ENCODE measurements at places on chromosomes 2 and 18.

GRCh38 chr2:145287736-145288135, 767.8 kb upstream of the ZEB2 start:
- no peak for DNase-seq

- no peak for DNase-seq
These were observed 154.2 kb upstream of the DLX2 start for GRCh38 chr2:172256886-172257285.

GRCh38 chr2:217913436-217913835, 89.4 kb downstream of the TNS1 start:
- DNase-seq, result no peak

DNA sequence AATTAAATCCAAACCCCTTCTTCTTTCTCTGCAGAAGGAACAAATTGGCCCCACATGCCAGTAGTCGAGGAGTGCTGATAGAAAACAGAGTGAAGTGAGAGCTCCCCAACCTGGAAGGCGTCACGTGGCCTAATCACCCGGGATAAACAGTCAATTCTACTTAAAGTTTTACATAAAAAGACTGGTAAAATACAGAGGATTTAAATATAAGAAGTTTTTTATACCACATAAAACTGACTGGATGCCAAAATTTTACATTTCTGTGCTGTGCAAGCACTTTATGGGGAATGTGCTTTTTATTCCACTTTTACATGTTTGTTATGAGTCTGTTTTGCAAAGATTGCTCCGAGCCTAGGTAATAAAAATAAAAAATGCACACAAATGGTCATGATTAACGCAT, 1586.8 kb upstream of the ACVR2A start:
- no peak for DNase-seq

DNA sequence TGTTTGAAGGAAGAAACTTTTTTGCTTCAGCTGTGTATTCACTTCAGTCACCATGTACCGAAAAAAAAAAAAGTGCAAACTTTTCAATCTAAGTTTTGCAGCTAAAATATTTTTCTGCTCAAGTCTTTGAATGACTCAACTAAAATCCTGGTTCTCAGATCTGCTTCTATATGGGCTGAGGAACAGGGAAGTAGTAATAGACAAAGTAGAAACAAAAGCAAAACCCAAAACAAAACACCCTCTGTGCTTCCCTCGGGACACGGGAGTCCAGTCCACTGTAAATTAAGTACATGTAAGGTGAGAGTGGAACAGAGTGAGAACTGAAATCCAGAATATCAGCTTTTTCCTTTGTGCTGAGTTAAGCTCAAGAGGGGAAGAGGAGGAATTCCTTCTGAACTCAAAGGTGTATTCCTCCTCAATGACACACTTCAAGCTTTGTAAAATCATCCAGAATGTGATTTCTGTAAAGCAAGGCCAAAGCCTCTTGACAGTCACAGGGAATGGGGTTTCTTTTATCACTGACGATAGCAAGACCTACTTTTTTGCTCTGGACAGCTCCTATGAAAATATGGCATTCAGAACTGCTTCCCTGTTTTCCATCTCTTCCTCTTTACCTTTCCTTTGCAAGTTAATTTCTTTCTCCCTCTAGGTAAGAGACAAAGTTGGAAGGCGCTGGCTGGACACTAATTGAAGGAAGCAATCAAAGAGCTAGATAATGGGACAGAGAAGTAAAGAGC, 433.5 kb upstream of the MMADHC start:
- no peak for DNase-seq

- no peak for DNase-seq
These were observed 93.8 kb upstream of the KCNH7 start for GRCh38 chr2:162932416-162932815.

GRCh38 chr2:7999683-8000476, 682.0 kb upstream of the ID2 start:
- DNase-seq, result no peak

GRCh38 chr2:68193787-68194372, 36.2 kb downstream of the PNO1 start:
- no peak for DNase-seq

- DNase-seq, result no peak
These were observed 393.4 kb downstream of the ALK start for GRCh38 chr2:29527947-29528346.

GRCh38 chr2:45864121-45864520, 212.6 kb downstream of the PRKCE start:
- no peak for DNase-seq

DNA sequence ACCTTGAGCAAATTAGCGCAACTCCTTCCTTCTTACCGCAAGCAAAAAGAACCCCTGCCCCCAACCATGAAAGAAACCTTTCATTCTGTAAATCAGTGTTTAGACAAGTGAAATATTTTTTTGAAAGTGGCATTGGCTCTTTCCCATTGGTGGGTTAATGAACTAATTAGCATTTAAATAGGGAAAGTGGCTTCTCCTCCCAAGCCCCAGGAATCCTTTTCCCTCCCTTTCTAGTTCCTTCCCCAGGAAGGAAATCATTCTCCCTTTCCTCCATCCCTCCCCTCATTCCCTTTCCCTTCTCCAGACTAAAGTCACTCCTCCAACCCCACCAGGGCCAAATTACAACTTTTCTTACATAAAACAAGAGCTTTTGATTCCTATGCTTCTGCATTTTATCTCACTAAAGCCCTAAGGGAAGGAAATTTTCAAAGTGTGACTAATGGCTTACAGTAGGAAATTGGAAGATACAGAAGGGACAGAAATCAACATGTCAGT, 22.9 kb upstream of the TYMS start:
- no peak for DNase-seq

- no peak for DNase-seq
These were observed 40.5 kb downstream of the PTPRM start for GRCh38 chr18:7607540-7608173.

- no peak for DNase-seq
These were observed 155.0 kb downstream of the TTC32 start for GRCh38 chr2:19746611-19747309.

- DNase-seq, result no peak
These were observed 1221.0 kb downstream of the SUCLG1 start for GRCh38 chr2:83238111-83238510.

DNA sequence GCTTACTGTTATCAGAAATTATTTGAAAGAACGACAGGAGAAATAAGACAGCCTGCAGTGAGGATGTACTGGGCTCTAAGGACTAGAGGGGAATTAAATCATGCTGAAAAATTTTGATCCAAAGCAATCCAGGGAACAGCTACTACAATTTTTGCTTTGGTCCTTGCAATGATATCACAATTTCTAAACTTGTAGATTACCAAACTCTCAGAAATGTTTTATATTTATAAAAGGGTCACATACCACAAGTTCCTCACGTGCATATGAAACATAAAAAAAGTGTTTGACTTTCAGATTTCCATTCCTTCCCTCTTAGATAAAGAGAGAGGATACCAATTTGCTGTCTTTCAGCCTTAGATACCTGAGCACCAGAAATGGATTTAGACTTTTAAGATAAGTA, 261.2 kb downstream of the STK39 start:
- DNase-seq, result no peak

DNA sequence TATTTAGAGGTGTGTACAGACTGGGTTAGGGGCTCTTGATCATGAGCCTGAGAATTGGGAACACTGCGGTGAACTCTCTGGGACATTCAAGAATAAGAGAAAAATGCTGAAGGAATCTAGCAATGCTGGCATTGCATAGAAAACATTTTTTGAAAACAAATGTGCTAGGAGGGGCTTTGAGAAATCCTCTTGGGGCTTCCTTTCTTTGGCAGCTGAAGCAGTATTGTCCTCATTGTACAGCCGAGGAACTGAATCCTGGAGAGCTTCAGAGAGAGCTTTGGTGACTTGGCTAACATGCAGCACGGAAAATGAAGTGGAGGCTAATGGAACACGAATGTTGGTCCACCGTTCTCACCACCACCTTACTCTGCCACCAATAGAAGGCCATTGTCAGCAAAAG, 107.3 kb upstream of the EFEMP1 start:
- no peak for DNase-seq

DNA sequence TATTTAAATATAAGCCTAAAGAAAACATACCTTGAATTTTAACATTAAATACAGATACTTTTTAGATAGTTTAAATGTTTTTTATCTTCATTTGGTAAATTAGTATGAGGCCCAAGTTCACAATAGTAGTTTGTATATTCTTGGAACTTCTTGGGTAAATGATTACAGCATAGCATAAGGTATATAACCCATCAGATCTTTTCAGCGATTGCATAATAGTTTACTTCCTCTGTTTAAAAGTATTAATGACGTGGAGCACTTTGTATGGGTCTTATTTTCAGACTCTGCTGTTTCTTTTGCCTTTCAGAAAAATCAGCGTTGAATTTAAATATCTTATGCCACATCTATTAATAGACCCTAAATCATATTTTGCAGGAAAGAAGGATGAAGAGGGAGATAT, 60.2 kb downstream of the CHRNA1 start:
- no peak for DNase-seq

- no peak for DNase-seq
These were observed 963 bp upstream of the MRPL44 start for GRCh38 chr2:223956300-223956699.

GRCh38 chr2:143345887-143346787, 216.9 kb downstream of the ARHGAP15 start:
- DNase-seq, result no peak

DNA sequence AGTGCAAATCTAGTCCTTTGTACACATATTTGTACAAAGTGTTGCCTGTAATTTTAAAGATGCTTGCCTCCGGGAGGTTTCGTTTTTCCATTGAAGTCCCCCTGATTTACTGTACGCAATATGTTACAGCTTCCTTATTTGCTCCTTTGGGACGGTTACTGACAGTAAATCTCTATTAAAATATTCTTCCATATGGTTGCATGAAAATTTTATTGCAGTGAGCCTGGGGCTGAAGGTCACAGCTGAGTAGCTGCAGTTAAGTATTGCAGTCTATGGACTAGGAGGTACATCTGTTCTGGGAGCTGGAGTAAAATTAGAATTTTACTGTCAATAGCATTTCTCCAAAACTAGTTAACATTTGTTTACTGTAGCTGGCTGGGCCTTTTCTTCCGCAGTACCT, 119.2 kb downstream of the ETAA1 start:
- DNase-seq, result no peak

- DNase-seq, result no peak
These were observed 26.8 kb downstream of the MAL start for GRCh38 chr2:95052307-95052706.

DNA sequence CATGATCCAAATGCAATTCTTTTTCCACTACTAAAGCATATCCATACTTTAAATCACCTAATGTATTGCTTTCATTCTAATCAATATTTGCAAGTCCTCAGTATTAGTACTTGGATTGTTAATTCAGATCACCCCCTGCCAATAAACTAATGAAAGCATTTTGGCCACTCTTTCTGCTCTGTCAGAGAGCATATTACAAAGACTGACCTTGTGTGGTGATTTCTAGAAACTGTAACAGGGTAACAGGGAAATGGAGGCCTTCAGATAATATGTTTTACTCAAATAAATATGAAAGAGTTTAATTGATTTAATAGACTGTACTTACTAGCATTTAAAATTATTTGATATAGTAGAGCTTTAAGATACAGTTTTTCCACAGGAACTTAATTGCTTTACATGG, 453.0 kb downstream of the KCNJ3 start:
- DNase-seq, result no peak

DNA sequence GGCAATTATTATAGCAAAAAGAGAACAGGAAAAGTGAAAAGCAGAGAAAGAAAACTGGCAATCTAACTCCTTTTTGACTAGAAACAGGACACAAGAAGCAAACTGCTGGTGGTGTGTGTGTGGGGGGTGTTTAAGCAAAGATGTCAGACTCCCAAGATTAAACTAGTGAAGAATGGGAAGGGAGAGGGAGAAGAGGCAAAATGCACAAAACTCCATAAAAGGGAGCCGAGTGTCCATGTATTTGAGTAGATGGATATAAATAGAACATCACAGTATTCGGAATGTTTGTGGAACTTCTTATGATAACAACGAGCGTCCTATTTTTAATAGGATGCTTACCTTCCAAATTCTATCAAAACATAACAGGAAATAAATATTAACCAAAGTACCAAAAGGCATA, 179.8 kb upstream of the TRIB2 start:
- no peak for DNase-seq

- no peak for DNase-seq
These were observed 44.7 kb downstream of the FAM210A start for GRCh38 chr18:13681701-13682100.

GRCh38 chr18:34787931-34788532, 77.9 kb downstream of the DTNA start:
- DNase-seq, result no peak

DNA sequence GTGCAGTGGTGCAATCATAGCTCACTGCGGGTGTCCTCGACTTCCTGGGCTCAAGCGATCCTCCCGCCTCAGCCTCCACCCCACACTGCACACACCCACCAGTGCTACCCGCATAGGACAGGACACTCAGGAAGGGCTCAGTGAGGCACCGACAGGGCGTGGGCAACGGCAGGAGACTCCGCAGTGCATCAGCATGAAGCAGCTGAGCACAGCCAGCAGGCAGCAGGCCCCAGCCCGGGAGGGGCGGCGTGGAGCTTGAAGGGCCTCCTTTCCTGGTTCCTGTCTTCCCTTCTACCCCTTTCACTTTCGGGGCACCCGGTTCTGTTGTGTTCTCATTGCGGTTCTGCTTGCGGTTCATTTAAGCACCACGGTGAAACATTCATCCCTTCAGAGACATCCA, 89.8 kb downstream of the ZNF516 start:
- no peak for DNase-seq

GRCh38 chr18:61643884-61644647, 248.7 kb downstream of the RNF152 start:
- DNase-seq, result no peak

GRCh38 chr18:31626409-31626808, 34.7 kb downstream of the TTR start:
- no peak for DNase-seq

GRCh38 chr2:48398285-48399002, 131.5 kb upstream of the STON1 start:
- DNase-seq, result no peak

DNA sequence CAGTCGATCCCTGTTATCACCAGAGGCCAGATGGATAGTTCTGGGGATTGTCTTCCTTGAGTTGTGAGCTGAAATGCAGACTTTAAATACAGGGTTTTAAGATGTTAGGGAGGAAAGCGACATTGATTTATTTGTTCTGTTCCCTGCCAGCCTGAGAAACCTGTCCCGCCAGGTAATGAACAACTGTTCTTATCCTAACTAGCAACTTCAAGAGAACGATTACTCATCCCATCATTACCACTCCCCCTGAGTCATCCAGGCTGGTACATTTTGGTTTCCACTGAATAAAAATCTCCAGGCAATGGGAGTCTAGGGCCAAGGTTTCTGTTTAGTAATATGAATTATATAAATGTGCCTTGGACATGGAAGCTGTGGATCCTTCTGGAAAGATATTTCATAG, 131.2 kb downstream of the LYPD6B start:
- no peak for DNase-seq
